ENCODE measurements at places on chromosomes 11 and 22.

DNA sequence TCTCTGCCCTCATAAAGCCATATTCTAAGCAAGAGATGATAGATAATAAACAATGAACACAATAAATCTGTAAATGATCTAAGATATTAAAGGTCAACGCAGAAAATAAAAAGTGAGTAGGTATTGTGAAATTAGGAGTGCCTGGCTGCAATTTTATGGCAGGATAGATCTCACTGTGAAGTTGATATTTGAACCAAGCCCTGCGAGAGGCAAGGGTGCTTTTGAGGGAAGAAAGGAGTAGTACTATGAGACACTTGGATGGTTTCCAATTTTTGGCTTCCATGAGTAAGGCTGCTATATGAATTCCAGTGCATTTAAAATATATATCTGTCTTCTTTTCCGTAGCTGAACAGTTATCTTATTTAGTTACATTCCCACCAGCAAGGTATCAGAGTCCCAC is 720.0 kb upstream of the CNTN5 start:
- no peak for DNase-seq

DNA sequence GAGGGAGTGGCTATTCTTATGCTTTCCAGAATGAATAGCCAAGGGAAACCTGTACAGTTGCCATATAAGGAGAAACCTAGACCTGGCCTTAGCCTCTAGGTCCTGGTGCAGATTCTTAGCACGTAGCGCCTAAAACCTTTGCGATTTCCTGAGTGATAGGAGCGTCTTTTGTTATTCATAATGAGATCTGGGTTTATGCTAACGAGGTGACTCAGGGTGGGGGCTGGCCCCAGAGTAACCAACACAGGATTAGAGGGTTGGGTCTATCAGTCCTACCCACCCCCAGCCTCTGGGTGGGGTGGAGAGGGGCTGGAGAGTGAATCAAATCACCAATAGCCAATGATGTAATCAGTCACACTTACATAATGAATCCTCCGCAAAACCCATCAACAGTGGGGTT is 73.4 kb upstream of the PARVG start:
- DNase-seq: no peak

DNA sequence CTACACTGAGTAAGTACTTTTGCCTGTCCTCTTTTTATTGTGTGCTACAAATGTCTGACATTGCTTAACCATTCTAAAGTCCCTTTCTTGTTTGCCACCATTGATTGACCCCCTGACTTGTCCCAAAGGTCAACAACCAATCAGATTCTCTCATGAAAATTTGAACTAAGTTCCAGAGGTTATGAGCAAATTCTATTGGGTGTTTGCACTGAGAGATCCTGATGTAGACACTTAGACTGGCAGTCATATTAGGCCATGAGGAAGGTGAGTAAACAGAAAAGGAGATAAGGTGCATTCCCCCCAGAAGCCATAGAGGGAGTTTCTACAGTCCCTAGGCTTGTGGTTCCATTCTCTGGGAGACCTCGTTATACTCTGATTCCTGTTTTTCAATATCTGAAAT is 101.3 kb upstream of the E2F8 start:
- DNase-seq: no peak

DNA sequence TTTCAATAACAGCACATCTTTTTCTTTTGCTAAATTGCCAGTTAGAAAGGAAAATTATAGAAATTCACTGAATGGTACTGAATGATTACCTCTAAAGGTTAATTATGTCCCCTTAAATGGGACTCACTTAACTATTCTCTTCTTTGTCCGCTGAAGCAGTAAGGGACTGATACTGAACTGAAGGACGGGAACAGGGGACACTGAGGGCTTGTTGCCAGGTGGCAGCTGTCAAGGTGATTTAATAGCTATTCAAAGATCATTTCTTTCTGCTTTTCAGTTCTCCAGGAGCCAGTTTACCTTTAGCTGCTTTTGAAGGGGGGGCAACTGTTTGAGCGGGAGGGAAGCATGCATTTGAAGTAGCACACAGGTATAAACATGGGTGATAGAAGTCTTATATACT is 325.4 kb upstream of the CCDC90B start:
- no peak for DNase-seq

DNA sequence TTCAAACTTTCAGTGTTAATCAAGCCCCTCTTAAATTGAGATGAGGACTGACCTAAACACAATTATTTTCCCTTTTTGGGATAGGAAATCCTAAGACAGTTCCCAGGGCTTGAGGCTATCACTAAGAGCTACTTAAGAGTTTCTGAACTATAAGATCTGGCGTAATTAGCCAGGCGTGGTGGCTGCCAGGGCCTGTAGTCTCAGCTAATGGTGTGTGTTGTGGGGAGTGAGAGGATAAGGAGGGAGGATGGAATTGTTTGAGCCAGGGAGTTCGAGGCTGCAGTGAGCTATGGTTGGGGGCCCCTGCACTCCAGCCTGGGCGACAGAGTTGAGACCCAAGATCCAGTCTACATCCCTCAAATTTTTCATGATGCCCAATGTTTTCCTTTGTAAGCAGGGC is 23.5 kb upstream of the EXPH5 start:
- no peak for DNase-seq

- no peak for DNase-seq
Observed at GRCh38 chr11:12962306-12962705, 46.8 kb upstream of the RASSF10 start.

- DNase-seq: no peak
Observed at GRCh38 chr11:289712-290620, 1.0 kb downstream of the PGGHG start.

GRCh38 chr11:44538375-44539054 is 26.9 kb upstream of the CD82 start:
- DNase-seq: peak; percentile 69

GRCh38 chr11:123116486-123116885 is 54.5 kb upstream of the HSPA8 start:
- no peak for DNase-seq

GRCh38 chr11:103619480-103619879 is 417.0 kb upstream of the DDI1 start:
- DNase-seq: no peak

Data from globus pallidus (tissue), 1 donor.